CD4-positive, alpha-beta T cell treated with Interleukin-17A for 1 hour (primary cell): ENCODE measurements at places on chromosomes 3 and 15.

DNA sequence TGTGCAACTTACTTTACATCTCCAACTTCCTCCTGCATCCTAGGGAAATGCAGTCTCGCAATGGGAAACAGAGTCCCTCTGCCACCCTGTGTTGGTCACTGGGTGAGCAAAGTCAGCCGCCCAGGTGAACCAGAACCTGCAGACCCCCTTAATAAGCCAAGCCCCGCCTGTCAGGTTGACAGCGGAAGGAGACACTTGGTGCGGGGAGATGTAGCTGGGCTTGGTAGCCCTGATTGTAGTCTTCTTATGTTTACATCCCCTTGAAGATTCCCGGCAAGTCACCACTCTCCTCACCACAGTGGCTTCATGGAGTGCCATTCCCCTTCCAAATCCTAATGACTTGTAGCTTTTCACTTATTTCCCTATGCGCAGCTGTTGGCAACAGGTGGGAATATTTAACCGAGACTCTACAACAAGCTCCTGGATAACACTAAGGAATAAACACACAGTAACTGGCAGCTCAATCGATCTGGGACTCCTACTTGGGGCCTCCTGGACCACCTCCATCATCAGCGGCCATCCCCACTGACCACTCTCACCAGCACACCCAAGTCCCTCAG is 17.7 kb upstream of the CLSTN2 start:
- no peak for DNase-seq

DNA sequence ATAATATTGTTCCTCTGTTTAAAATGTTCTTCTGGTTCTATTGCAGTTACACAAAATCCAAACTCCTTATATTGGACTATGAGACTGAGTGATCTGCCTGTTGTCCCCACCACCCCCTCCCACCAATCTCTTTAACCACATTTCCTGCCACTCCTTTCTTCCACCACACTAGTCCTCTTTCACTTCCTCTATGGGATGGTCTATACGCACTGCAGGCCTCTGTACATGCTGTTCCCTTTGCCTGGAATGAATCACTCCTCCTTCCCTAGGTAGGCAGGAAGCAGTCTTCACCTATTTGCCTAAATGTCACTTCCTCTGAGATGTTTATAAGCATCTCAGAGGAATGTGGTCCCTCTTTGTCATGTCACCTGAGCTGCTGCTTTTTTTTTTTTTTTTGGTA is 4.0 kb downstream of the MAP2K1 start:
- peak; percentile 64 for DNase-seq

DNA sequence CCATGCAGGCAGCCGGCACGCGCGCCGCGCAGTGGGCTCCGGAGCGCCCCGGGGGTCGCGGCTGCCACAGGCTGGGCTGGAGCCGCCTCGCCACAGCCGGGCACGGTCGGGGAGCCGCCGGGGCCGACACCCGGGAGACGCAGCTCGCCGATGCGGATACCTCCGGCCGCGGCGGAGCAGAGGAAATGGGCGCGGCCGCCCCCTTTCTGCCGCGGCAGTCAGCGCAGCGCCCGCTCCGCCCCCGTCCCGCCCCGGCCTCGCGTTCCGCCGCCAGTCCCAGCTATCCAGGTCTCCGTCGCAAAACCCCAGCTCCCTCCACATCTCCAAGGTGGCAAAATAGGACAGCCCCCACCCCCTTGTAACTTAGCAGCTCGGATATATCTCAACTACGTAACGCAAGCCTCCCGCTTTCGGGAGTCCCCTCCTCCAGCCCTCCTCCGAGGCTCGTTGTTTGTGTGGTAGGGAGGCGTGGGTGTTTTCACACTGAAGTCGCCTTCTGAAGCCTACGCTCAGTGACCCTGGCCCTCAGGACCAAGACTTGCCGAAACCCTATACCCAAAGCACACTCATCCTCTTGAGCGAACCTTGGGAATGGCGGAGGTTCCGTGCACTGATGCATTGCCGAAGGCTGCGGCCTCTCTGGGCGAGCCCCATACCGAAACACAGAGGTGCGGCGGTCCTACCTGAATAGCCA is at the start of gene SH3BP5:
SH3BP5 (minus strand) TSS at position 182 of the 694 bp plus-strand sequence; CDS start at position 4, 178 bp downstream.
- DNase-seq: peak; percentile 70

- no peak for DNase-seq
Measured at GRCh38 chr3:8307545-8308110, 194.0 kb upstream of the LMCD1 start.

- no peak for DNase-seq
Measured at GRCh38 chr3:41249318-41249717, 50.0 kb downstream of the CTNNB1 start.

DNA sequence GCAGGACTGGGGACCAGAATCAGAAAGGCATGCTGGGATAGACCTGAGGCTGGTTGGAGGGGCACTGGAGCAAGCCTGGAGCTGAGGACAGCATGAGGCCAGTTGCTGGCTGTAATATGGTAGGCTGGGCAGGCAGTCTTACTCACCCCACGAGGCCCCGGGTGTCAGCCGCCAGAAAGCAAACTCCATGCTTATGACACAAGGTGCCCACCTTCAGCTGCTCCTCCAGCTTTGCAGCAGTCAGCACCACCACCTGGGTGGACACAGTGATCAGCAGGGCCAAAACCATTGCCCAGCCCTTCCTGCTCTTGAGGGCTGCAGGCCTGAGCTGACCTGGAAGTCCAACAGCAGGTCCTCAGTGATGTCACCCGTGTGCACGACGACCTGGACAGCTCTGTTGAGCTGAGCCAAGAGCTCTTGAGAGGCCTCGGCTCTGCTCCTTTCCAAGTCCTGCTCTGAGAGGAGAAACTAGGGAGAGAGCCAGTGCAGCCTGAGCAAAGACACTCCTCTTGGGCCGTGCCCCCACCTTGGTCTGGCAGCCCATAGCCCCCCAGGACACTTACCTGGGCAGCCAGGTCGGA is 747 bp downstream of the UBA7 start:
- no peak for DNase-seq

- DNase-seq: no peak
Measured at GRCh38 chr15:59555696-59556095, 55.9 kb upstream of the GCNT3 start.

GRCh38 chr3:100517276-100517675 is 24.9 kb downstream of the TMEM45A start:
- no peak for DNase-seq

DNA sequence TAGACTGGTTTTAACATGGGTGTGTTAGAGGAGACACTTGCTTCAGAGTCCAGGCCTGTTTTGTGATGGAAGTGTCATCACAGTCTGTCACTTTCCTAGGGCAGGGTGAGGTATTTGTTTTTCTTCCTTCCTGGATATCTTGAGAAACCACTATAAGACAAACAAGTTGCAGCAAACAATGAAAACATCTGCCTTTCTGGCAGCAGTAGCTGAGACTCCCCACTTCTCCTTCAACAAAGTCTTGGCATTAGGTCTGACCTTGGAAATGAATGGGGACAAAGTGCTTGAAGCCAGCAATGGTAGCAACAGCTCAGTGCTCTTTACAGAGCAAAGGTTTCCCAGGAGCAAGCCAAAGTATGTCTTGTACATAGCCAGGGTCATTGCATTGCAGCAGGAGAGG is 64.6 kb downstream of the CD200 start:
- no peak for DNase-seq

DNA sequence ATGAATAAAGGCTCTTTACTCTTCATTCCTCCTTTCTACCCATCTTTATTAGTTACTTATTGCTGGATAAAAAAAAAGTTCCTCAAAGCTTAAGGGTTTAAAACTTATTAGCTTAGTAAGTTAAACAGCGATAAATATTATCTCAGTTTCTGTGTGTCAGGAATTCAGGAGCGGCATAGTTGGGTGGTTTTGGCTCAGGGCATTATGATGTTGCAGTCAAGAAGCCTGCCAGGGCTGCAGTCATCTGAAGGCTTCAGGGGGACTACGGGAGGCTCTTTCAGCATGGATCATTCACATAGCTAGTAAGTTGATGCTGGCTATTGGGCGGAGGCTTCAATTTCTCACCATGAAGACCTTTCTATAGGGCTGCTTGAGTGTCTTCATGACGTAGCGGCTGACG is 1.9 kb upstream of the DLG1 start:
- DNase-seq: no peak

GRCh38 chr15:31571676-31572075 is 245.0 kb downstream of the KLF13 start:
- no peak for DNase-seq

DNA sequence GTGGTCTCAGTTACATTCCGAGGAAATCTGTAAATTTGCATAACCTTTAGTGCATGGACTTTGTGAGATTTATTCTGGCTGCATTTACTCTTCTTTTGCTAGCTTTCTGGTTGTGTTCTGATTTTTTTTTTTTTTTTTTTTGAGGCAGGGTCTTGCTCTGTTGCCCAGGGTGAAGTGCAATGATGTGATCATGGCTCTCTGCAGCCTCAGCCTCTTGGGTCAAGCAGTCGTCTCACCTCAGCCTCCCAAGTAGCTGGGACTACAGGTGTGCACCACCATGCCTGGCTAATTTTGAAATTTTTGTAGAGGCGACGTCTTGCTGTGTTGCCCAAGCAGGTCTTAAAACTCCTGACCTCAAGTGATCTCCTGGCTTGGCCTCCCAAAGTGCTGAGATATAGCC is 12.6 kb downstream of the RAB5A start:
- no peak for DNase-seq
